ENCODE measurements at places on chromosomes 2 and 18. TPM values are rescaled to one million over a fixed set of nuclear protein-coding genes. Genes with fewer than 3 reads are reported as not detected.

WDR75 gene
- polyA plus RNA-seq: 51.9 TPM

CDK15 gene
- polyA plus RNA-seq: 0.99 TPM

NRP2 gene
- polyA plus RNA-seq: 69.2 TPM

CXCR1 gene
- not detected for polyA plus RNA-seq

APCDD1 gene
- 109 TPM for polyA plus RNA-seq

MC2R gene
- polyA plus RNA-seq: not detected

CLEC4F gene
- not detected for polyA plus RNA-seq

ALPG gene
- not detected for polyA plus RNA-seq

KIF1A gene
- polyA plus RNA-seq: 13.9 TPM

ADCYAP1 gene
- 0.30 TPM for polyA plus RNA-seq

PNKD gene
- 103 TPM for polyA plus RNA-seq

GNAL gene
- 3.3 TPM for polyA plus RNA-seq

SMYD1 gene
- not detected for polyA plus RNA-seq

FER1L5 gene
- polyA plus RNA-seq: 1.2 TPM

CRACDL gene
- polyA plus RNA-seq: 3.1 TPM

LYPD6B gene
- polyA plus RNA-seq: 27.9 TPM

NDUFS1 gene
- 72.8 TPM for polyA plus RNA-seq

TEKT4 gene
- polyA plus RNA-seq: 0.44 TPM

RAD51AP2 gene
- 0.18 TPM for polyA plus RNA-seq

ABCG8 gene
- polyA plus RNA-seq: 1.0 TPM

ZSWIM2 gene
- polyA plus RNA-seq: not detected

CASP10 gene
- 8.0 TPM for polyA plus RNA-seq

ASXL2 gene
- 21.4 TPM for polyA plus RNA-seq

DSG4 gene
- polyA plus RNA-seq: 0.03 TPM

DYSF gene
- 18.6 TPM for polyA plus RNA-seq

SAG gene
- polyA plus RNA-seq: 0.08 TPM

DLX2 gene
- 0.25 TPM for polyA plus RNA-seq

MPHOSPH10 gene
- polyA plus RNA-seq: 48.1 TPM

ZAP70 gene
- 2.2 TPM for polyA plus RNA-seq

ACADL gene
- 18.4 TPM for polyA plus RNA-seq

PRLH gene
- polyA plus RNA-seq: not detected

BMP10 gene
- not detected for polyA plus RNA-seq

MAL gene
- polyA plus RNA-seq: 345 TPM

MAPK4 gene
- 10.5 TPM for polyA plus RNA-seq

ATAD2B gene
- polyA plus RNA-seq: 24.1 TPM

PCARE gene
- polyA plus RNA-seq: 0.46 TPM
